NCI-H1105 (cell line): ENCODE measurements at places on chromosomes 3 and 15.

- no peak for DNase-seq
These were observed 15.3 kb downstream of the TNK2 start for GRCh38 chr3:195893044-195893395.

GRCh38 chr3:155070932-155071387 lies 9.2 kb upstream of the MME start:
- DNase-seq, result no peak

GRCh38 chr3:189082666-189083427 lies 88.9 kb upstream of the TPRG1 start:
- DNase-seq, result no peak

DNA sequence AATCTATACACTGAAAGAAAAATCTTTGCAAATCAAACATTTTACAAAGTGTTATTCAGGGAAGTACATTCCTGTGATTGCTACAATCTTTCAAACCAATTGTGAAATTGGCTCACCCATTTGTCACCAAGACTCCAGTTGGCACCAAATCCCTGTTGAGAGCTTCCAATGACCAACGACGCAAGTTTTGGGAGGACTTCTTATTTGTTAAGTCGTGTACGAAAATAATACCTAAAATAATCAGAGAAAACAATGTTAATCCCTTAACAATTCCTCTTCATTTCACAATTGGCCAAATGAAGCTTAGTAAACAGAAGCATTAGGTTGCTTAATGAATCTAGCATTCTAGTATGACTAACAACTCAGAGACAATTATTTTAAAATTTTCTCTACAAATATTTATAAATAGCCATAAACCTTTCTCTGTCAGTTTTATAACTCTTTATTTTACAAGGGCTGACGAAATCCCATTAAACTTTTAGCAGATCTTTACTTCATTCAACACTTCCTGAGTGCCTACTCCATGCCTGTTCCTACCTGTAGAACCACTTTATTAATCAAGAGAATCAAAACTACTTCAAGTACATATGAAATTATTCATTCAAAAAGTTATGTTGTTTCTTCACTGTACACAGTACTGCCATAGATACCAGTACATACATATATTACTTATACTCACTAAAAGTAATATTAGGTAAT lies 24.0 kb upstream of the HGD start:
- DNase-seq, result no peak

DNA sequence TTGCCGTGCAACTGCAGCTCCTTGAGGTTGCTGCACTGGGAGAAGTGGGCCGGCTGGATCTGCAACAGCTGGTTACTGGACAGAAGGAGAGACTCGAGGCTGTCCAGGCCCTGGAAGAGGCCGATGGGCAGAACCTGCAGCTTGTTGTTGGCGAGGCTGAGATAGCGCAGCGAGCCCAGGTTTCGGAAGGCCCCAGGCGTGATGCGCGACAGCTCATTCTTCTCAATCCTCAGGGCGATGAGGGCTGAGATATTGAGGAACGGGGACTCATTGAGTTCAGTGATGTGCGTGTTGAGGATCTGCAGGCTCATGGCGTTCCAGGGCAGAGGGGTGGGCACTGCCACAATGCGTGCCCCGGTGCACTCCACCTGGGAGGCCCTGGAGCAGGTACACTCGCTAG lies 9.0 kb downstream of the LRRC15 start:
- DNase-seq, result no peak

DNA sequence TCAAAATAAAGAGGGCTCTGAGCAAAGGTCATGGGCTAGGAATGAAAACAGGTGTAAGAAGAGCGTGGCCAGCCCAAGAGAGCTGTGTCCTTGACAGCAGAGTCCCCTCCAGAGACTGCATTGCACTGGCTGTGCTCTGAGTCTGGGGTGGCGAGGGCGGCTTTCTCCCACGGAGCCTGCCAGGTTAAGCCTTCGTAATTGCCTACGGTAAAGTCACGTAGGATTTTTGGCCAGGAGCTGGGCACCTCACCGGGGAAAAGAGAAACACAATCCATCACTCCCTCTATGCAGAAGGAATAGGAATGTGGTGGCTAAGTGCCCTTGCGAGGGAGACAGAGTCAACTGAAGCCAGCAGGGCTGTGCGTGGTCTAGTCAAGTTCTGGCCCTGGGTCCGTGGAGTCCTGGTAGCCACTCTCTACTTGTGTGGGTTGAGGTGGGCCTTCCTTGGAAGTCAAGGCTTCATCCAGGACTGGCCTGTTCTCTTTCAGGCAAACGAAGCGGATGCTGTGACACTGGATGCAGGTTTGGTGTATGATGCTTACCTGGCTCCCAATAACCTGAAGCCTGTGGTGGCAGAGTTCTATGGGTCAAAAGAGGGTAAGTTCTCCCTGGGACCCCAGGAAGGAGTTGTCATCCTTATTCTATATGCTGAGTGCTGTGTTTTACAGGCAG lies 7.0 kb downstream of the TF start:
- no peak for DNase-seq

DNA sequence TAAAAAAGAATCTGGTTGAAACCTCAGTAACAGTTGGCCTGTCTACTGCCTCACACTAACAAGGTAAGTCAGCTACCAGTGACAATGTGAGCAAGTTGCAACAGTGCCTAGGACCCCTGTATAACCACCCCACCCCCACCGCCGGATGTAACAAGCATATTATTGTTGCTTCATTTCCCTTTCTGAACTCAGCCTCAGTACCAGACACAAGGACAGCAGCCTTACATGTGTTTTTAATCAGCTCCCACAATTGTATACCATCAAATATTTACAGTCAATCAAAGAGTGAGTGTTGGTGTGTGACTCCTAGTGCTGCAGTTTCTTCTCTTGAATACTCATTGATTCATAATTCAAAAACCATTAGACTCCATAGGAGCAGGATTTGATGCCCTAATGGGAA lies 96.4 kb downstream of the PYDC2 start:
- DNase-seq, result no peak

GRCh38 chr15:89140595-89140994 lies 52.3 kb downstream of the ABHD2 start:
- DNase-seq, result no peak

DNA sequence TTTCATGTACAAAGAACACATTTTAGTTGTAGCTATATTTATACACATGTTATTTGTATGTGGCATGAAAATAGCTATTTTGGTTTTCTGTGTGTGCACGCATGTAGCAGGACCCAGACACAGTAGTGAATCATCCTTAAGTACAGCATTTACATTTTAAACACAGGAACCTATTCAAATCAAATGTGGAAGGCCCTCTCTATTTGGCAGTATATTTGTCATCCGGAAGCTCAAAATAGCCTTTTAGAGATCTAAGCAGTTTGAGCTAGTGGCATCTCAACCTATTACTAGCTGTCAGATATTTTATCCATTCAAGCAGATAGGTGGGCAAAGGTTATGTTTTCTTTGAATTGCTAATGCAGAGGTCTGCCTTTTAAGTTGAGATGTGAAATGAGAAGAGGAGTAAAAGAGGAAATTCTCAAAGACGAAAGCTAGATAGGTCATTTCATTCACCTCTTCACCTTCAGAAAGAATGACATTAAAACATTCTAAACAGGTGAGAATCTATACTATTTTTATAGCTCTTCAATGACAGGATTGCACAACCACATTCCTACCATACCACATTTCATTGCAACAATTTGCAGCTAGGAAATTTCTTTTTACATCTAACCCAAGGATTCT lies 46.3 kb upstream of the TIPARP start:
- no peak for DNase-seq

GRCh38 chr15:92728266-92728665 lies 72.7 kb upstream of the FAM174B start:
- no peak for DNase-seq

DNA sequence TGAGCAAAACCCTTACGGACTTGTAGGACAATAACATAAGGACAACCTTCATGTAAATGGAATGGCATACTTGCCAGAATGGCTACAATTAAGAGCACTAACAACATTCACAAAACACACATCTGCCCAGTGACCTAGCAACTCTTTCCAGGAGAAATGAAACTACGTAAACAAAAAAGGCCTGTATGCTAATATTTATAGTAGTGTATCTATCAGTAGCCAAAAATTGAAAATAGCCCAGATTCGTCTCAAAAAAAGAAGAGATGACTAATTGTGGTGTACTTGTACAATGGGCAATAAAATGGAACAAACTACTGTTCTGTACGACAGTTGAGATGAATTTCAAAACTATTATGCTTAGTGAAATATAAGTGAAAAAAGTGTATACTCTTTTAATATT lies 38.4 kb downstream of the CMC1 start:
- DNase-seq, result no peak

DNA sequence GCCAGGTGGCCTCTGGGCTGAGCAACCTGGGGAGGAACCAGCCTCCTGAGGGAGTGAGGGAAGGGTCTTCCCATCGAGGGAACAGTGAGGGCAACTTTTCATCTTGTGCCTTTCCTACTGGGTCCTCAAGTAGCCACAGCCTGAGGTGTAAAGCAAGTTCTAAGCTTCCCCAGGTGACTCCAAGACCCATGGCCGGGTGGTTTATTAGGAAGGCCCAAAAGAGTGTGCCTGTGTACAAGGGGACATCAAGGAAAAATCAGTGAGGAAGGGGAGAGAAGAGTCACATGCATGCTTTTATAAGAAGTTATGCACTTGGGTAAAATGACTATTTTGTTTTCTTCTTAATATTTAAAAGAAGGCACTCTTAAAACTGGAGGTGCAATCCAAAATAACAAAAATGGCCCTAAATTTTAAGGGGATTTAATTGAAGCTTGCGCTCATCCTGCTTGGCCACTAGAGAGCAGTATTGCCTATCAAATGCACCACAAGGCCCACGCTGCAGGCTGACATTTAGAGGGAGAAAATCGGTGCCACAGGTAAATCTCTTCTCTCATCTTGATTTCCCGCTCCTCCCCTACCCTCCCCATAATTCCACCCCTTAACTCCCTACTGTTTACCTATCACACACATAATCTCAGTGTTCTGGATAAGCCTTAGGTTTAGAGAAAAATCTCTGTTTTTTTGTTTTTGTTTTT lies 6.7 kb downstream of the NANOGP8 start:
- DNase-seq, result peak; percentile 10

DNA sequence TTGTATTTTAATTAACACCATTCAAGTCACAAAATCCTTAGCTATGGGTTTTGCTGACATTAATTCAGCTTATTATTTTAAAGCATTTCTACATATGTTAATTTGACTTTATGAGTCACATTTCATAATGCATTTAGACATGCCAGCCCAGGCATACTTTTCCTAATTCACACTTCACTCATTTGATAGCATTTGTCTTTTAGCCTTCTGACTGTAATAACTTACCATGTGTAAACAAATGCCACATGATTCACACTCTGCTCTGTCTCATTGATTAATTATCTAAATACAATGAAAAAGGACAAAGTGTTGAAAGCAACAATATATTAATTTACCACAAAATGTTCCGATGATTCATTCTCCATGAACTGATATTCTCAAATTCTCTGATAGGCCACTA lies 927.8 kb upstream of the EPHA6 start:
- no peak for DNase-seq

DNA sequence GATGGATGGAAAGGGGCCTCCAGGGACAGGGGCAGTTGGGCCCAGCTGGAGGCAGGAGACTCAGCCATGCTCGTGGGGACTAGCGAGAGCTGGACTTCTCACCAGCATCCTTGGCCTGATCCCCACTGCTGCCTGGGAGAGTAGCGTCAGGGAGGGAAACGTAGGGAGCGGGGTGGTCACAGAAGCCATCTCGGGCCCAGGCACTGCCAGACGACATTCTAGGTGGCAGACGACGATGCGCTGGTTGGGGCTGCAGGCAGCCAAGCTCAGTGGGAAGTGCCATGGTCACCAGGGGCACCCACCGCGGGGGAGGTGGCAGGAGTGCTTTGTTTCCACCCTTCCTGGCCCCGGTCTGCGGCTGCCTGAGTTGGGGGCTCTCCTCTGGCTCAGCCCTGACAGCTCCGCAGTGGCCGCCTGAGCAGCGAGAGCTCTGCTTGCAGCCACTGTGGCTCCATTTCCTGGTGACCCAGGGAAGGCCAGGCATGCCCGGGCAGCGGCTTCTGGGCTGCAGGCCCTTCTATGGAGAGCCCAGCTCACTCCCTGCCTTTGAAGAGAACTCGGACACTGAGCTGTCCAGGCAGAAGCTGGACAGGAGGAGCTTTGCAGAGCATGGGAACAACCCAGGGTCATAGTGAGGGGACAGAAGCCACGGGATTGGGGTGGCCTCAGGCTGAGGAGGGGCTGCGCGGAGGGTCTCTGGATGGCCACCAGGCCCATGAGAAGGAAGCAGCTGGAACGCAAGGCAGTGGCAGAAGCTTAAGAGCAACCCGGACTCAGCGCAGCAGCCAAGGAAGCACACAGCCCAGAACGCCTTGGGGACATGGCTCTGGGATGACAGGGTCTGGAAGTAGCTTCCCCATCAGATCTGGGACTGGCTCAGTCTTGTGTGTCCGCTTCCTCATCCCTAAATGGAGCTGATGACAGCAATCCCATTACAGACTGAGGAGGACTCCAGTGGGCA lies 30.8 kb downstream of the KLHL25 start:
- DNase-seq, result no peak

- no peak for DNase-seq
These were observed 939.7 kb downstream of the NSUN3 start for GRCh38 chr3:95002438-95003046.

DNA sequence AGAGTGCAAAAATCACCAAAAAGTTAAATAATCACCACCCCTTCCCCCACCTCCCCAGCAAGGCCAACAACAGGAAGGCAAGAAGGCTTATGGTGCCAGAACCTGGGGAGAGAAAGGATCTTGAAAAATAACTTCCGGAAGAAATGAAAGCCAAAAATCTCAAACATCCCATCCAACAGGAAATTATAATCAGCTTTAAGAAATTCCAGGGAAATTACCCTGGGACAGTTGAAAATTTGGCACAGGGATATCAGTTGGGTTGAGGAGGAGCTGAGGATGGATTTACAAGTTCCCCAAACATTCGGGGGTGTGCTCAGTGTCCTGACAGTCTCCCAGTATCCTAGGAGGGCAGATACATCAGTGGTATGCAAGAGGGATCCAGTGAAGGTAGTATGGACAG lies 82.7 kb downstream of the POLR2M start:
- no peak for DNase-seq

- DNase-seq, result no peak
These were observed 46.5 kb downstream of the RPN1 start for GRCh38 chr3:128603811-128604775.

GRCh38 chr3:131231710-131232389 lies 149.7 kb upstream of the NUDT16 start:
- DNase-seq, result peak; percentile 73
